ENCODE measurements at places on chromosomes 5 and 9.

DNA sequence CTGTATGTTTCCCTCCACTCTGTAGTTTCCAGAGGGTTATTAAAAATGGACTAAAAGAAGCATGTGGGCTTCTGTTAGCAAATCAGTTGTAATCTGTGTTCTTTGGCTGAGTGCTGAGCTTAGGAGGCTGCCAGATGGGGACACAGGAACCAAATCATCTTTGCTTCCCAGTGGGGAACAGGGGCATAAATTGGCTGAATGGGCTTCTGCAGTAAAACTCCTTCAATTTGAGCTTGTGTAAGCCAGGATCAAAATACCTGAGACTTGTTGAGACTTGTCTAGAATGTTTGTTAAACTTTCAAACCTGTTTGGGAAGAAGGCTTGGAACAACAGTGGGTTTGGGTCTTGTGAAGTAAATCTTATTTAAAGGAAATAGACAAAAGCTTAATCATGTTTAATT, 32.2 kb upstream of the TNFAIP8 start:
- peak overlapping the region; percentile 76 for H3K27ac ChIP-seq
- H3K27me3 ChIP-seq: no peaks in the 10 kb centered on the region
- H3K4me3 ChIP-seq: no peak overlapping the region
- no peak for DNase-seq

DNA sequence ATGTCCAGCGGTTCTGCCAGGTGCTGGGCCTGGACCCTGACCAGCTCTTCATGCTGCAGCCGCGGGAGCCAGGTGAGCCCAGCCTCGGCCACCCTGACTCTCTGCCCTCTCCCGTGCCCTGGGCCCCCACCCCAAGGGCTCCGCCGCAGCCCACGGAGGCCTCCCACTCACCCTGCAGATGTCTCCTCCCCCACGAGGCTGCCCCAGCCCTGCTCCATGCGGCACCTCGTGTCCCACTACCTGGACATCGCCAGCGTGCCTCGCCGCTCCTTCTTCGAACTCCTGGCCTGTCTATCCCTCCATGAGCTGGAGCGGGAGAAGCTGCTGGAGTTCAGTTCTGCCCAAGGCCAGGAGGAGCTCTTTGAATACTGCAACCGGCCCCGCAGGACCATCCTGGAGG, 7.4 kb downstream of the RNF208 start:
- no peak overlapping the region for H3K4me3 ChIP-seq
- peaks cover 2% of the 10 kb centered on the region for H3K4me1 ChIP-seq
- H3K27me3 ChIP-seq: no peaks in the 10 kb centered on the region
- no peak for DNase-seq
- peaks cover 2% of the 10 kb centered on the region for H3K36me3 ChIP-seq
- H3K27ac ChIP-seq: no peak overlapping the region

GRCh38 chr9:90698871-90699440, 56.3 kb upstream of the DIRAS2 start:
- H3K4me1 ChIP-seq: no peaks in the 10 kb centered on the region
- H3K4me3 ChIP-seq: no peak overlapping the region
- DNase-seq: no peak
- no peaks in the 10 kb centered on the region for H3K36me3 ChIP-seq

- DNase-seq: no peak
Observed at GRCh38 chr5:55913466-55914413, 62.6 kb downstream of the IL31RA start.

- DNase-seq: peak; percentile 33
- peak overlapping the region; percentile 98 for H3K27ac ChIP-seq
- H3K36me3 ChIP-seq: no peaks in the 10 kb centered on the region
- peak overlapping the region; percentile 93 for H3K4me3 ChIP-seq
- H3K27me3 ChIP-seq: no peaks in the 10 kb centered on the region
Observed at GRCh38 chr5:131795879-131796792, 681 bp downstream of the FNIP1 start.

- H3K4me3 ChIP-seq: no peak overlapping the region
- no peaks in the 10 kb centered on the region for H3K36me3 ChIP-seq
- H3K27me3 ChIP-seq: peaks cover 27% of the 10 kb centered on the region
- no peak overlapping the region for H3K27ac ChIP-seq
- no peak for DNase-seq
- H3K4me1 ChIP-seq: no peaks in the 10 kb centered on the region
Observed at GRCh38 chr5:135978212-135978631, 23.4 kb upstream of the LECT2 start.

DNA sequence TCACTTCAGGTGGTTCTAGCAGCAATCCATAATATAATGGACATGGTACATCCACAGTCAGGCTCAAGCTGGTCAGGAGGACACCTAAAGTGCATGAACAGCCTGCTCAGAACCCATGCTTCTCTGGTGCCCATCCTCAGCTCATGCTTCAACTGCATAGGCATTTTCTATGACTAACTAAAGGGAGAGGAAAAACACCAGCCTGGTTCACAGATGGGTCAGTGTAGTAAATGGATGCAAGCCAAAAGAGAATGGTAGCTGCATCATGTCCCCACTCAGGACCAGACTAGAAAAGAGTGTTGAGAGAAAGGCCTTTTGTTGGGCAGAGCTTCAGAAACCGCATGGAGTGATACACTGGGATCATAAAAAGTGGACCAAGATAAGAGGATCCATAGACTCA, 556.6 kb downstream of the TLE1 start:
- H3K4me3 ChIP-seq: no peak overlapping the region
- H3K4me1 ChIP-seq: no peaks in the 10 kb centered on the region
- H3K27me3 ChIP-seq: no peaks in the 10 kb centered on the region
- no peak for DNase-seq

DNA sequence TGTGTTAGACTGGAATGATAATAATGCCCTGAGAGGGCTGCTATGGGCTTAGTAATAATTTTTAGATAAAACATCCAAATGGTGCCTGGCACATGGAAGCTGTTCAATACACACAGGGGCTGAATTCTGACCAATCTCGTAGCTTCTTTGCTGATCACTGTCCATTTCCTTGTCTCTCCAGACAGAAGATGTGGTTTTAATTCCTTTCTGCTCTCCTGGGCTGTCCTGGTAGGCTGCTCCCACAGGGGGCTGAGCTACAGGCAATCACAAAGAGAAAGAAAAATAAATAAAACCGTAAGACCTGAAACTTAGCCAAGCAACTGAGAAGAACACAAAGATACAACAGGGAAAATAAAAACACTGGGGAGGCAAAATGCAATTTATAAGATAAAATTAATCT, 136.5 kb downstream of the CDK5RAP2 start:
- no peak for DNase-seq
- peaks cover 55% of the 10 kb centered on the region for H3K36me3 ChIP-seq
- H3K4me1 ChIP-seq: peaks cover 23% of the 10 kb centered on the region

- no peaks in the 10 kb centered on the region for H3K36me3 ChIP-seq
- H3K27me3 ChIP-seq: peaks cover 3% of the 10 kb centered on the region
- H3K4me1 ChIP-seq: no peaks in the 10 kb centered on the region
- H3K4me3 ChIP-seq: no peak overlapping the region
Observed at GRCh38 chr9:106745457-106745856, 117.5 kb upstream of the ZNF462 start.

DNA sequence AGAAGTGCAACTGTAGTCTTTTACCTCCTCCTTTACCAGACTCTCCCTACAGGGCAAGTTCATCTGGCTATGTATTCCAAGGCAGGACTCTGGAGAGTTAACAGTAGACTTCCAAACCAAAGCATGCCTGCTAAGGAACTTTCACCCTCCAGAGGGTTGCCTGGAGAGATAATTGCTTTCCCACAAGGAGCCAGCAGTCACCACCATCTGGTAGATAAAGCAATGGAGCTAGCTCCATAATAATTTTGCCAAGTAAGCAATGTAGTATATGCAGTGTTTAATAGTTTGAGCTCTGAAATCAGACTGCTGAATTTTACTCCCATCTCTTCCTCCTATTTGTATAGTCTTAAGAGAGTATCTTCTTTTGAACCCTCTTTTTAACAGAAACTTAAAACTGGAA, 566.8 kb upstream of the PTGER4 start:
- no peak overlapping the region for H3K27ac ChIP-seq
- H3K4me1 ChIP-seq: no peaks in the 10 kb centered on the region
- no peak overlapping the region for H3K4me3 ChIP-seq

DNA sequence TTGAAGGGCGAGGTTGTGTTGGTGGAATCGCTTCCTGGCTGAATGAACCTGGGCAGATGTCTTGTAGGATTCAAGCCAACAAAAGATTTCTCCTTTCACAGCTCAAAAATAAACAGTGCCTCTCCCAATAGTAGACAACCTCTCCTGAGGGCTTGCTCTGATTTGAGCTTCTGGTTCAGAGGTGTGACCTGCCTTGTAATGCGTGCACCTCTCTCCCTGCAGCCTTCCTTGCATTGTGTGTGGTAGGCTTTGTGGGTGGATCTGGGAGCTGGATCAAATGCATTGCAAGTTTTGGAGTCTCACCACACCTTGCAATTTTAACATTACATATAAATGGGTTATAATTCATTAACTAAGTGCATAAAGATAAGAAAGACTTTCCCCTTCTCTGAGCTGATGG, 96.9 kb upstream of the PTCH1 start:
- H3K27ac ChIP-seq: no peak overlapping the region
- H3K27me3 ChIP-seq: peaks cover 12% of the 10 kb centered on the region
- H3K4me1 ChIP-seq: no peaks in the 10 kb centered on the region
- no peak for DNase-seq
- H3K36me3 ChIP-seq: no peaks in the 10 kb centered on the region

- no peak for DNase-seq
- H3K4me1 ChIP-seq: peaks cover 10% of the 10 kb centered on the region
- H3K4me3 ChIP-seq: peak overlapping the region; percentile 62
- H3K27ac ChIP-seq: no peak overlapping the region
- H3K27me3 ChIP-seq: no peaks in the 10 kb centered on the region
Observed at GRCh38 chr9:136729144-136729543, 13.6 kb downstream of the LCN10 start.

GRCh38 chr5:17794201-17794600, 159.9 kb downstream of the TAF11L14 start:
- no peak for DNase-seq
- H3K27ac ChIP-seq: no peak overlapping the region
- no peaks in the 10 kb centered on the region for H3K4me1 ChIP-seq
- H3K4me3 ChIP-seq: no peak overlapping the region

GRCh38 chr5:159003045-159004030, 96.4 kb downstream of the EBF1 start:
- peaks cover 19% of the 10 kb centered on the region for H3K36me3 ChIP-seq
- H3K4me1 ChIP-seq: peaks cover 64% of the 10 kb centered on the region
- peak overlapping the region; percentile 83 for H3K27ac ChIP-seq

GRCh38 chr5:68708156-68708841, 385.5 kb upstream of the SLC30A5 start:
- no peak overlapping the region for H3K27ac ChIP-seq
- no peak overlapping the region for H3K4me3 ChIP-seq
- no peak for DNase-seq
- H3K27me3 ChIP-seq: peaks cover 3% of the 10 kb centered on the region
- H3K4me1 ChIP-seq: peaks cover 20% of the 10 kb centered on the region

- DNase-seq: no peak
- peaks cover 18% of the 10 kb centered on the region for H3K27me3 ChIP-seq
- H3K36me3 ChIP-seq: no peaks in the 10 kb centered on the region
- no peak overlapping the region for H3K4me3 ChIP-seq
Observed at GRCh38 chr9:35908504-35909125, 675 bp upstream of the SPAAR start.

DNA sequence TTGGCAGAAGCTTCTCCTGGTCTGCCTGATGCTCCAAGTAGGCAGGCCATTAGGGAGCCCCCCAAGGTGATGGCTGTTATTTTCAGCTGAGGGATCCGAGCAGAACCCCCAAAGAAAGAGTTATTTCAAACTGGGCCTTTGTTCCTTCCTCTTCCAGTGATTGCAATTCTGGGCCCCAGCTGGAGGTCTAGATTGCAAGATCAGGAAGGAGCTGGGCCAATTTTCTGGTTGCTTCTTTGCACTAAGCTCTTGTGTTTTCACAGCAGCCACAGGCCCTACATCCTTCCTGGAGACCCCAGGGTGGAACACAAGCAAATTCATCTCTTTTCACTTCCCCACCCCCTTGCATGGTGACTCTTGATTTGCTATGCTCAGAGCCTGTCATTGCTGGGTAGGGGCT, 215.0 kb downstream of the SEMA6A start:
- DNase-seq: no peak
- H3K27me3 ChIP-seq: no peaks in the 10 kb centered on the region
- H3K27ac ChIP-seq: no peak overlapping the region
- no peak overlapping the region for H3K4me3 ChIP-seq

GRCh38 chr5:59709346-59709821, 184.1 kb downstream of the PDE4D start:
- H3K27me3 ChIP-seq: peaks cover 3% of the 10 kb centered on the region
- no peak overlapping the region for H3K4me3 ChIP-seq
- DNase-seq: no peak
- peaks cover 5% of the 10 kb centered on the region for H3K36me3 ChIP-seq
- no peak overlapping the region for H3K27ac ChIP-seq
- H3K4me1 ChIP-seq: peaks cover 4% of the 10 kb centered on the region

GRCh38 chr9:94875300-94876020, 149.0 kb downstream of the AOPEP start:
- no peak for DNase-seq
- no peak overlapping the region for H3K4me3 ChIP-seq
- H3K36me3 ChIP-seq: peaks cover 2% of the 10 kb centered on the region
- H3K27me3 ChIP-seq: no peaks in the 10 kb centered on the region
- H3K4me1 ChIP-seq: peaks cover 3% of the 10 kb centered on the region

- no peak for DNase-seq
- H3K4me3 ChIP-seq: no peak overlapping the region
- H3K4me1 ChIP-seq: peaks cover 17% of the 10 kb centered on the region
- peaks cover 14% of the 10 kb centered on the region for H3K36me3 ChIP-seq
- peak overlapping the region; percentile 52 for H3K27ac ChIP-seq
Observed at GRCh38 chr5:169860585-169860984, 119.7 kb downstream of the INSYN2B start.

DNA sequence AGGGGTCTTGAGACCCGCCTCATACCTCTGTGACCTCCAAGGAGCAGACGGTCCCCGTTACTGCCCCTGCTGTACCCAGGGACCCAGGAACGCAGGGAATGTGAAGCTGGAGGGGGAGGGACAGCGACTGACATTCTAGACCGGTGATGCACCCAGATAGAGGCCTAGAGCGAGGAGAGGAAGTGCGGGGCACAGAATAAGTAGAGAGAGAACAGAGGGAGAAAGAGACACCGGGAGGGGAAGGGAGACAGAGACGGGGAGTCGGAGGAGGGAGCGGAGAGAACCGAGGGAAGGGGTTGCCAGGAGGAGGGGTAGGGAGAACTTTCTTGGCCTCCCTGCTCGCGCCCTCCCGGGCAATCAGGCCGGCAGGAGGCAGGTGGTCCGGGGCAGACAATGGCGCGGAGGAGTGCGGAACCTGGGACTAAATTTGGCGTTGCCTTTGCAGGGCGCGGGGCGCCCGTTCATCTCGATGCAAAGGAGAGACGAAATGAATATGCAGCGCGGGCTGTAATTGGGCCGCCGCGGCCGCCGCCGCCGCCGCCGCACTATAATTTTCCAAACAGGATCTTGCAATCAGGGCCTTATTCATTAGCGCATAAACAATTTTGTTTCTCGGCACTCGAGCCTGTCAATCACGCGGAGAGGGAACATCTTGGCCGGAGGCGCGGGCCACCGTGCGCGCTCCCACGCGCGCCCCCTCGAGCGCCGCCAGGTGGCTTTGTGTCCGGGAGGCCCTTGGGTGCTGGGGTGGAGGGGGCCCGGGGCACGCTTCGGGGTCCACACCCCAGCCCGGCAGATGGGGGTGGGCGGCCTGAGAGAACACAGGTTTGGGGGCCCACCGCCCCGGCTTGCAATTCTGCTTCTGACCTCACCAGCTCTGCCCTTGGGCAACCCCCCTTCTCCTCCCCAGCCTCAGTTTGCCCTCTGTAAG, 33.0 kb downstream of the NDUFA8 start:
- H3K4me3 ChIP-seq: peak overlapping the region; percentile 62
- H3K27ac ChIP-seq: peak overlapping the region; percentile 32
- DNase-seq: no peak
- peaks cover 37% of the 10 kb centered on the region for H3K27me3 ChIP-seq
- peaks cover 10% of the 10 kb centered on the region for H3K4me1 ChIP-seq

All from memory B cell (primary cell).